ENCODE measurements at places on chromosomes 3 and 15. TPM values are rescaled to one million over a fixed set of nuclear protein-coding genes. Genes with fewer than 3 reads are reported as not detected.

DNA sequence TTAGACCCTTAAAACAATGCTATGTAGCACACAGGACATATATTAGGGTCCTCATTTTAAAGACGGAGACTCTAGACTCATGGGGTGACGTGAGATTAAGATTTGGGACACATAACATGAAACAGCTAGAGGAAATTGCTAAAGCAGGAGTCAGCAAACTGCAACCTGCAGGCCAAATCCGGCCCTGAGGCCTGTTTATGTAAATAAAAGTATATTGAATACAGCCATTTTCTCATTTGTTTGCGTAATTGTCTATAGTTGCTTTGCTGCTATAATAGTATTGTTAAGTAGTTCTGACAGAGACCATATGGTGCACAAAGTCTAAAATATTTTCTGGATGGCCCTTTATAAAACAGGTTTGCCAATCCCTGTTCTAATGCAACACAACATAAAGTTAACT, 115.5 kb downstream of the TMCO5A start:
- DNase-seq = no peak

- no peak for DNase-seq
These were observed 23.0 kb upstream of the BFSP2 start for GRCh38 chr3:133376810-133377209.

- no peak for DNase-seq
These were observed 10.1 kb upstream of the LMCD1 start for GRCh38 chr3:8491271-8492144.

DNA sequence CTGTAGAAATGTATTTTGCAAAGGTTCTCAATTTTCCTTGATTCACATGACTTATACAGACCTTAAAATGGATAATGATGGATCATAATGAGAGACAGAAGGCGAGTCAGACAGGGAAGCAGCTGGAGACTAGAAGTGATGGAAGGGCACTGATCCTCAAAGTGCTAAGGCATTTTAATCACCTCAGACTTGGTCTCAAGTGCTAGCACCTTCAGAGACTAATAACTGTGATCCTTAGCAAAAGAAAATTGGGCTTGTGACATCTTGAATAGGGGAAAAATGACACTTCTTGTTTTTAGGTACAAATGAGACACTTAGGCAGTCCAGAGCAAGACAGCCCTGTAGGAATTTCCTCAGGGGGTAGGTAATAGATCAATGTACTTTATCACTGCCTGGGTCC, 1011.7 kb downstream of the SQOR start:
- no peak for DNase-seq

TLR9 gene
- 0.22 TPM for total RNA-seq

TM4SF4 gene
- total RNA-seq = 97.1 TPM

Measured in type B pancreatic cell (in vitro differentiated cells).